ENCODE measurements at places on chromosomes 11 and 22.

GRCh38 chr11:101840704-101841103 is 74.1 kb upstream of the CEP126 start:
- no peak for DNase-seq

- no peak for DNase-seq
Observed at GRCh38 chr22:45312856-45313255, 3.1 kb downstream of the FAM118A start.

GRCh38 chr11:92225125-92225567 is 528 bp downstream of the FAT3 start:
- no peak for DNase-seq

DNA sequence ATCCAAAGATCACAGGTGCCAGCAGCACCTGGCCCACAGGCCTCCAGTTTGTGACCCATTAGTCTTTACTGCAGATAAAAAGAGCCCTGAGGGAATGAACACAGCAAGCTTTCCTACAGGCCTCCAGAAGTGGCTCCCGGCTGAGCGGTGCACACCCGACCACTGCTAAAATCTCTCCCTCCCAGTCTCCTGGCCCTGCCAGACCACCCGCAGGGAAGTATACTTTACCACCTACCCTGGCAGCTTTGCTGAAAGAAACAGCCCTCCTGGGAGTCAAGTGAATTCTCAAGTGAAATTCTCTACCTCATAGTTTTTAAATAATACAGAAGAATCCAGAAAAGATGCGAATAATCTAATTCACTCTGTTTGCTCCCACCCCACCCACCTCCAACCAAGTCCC is 15.4 kb upstream of the MTNR1B start:
- no peak for DNase-seq

DNA sequence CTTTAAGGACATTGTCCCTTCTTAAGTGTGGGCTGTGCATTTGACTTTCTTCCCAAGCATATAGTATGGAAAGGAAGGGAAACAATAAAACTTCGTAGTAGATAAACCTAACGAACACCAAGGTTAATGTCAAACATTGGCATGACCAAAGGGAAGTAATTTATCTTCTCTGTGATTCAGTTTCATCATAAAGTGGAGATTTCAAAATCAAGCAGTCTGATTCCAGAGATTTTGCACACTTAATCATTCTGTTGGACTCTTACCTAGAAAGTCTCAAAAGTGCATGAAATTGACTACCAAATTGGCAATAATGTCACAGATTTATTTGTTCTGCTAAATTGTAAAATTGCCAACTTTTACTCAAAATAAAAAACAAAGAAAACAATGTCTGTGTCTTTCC is 559.7 kb downstream of the JRKL start:
- DNase-seq: no peak

- no peak for DNase-seq
Observed at GRCh38 chr11:11703885-11704284, 82.1 kb upstream of the GALNT18 start.

- no peak for DNase-seq
Observed at GRCh38 chr11:116330439-116331185, 442.2 kb downstream of the BUD13 start.

DNA sequence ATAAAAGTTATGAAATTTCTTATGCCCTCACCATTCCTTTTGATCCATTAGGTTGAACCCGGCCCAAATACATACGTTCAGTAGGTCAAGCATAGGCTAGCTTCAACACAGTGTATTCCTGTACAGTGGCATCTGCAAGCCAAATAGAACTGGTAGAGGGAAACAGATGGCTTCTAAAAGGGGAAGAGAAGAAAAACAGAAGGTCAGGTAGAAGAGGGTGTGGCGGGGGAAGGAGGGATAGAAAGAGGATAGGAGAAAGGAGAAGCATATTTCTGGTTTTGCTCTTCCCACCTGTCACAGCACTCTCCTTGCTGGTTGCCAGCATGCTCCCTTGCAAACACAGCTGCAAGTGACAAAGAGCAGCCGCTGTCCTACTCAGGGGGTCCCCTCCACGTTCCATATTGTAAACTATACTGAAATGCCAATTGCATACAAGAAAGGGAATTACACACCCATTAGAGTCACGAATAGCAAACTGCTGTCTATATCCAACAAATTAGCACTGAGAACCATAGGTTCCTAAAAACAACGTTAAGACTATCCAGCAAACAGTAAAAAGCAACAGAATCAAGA is 71.8 kb downstream of the PHF21A start:
- DNase-seq: no peak

DNA sequence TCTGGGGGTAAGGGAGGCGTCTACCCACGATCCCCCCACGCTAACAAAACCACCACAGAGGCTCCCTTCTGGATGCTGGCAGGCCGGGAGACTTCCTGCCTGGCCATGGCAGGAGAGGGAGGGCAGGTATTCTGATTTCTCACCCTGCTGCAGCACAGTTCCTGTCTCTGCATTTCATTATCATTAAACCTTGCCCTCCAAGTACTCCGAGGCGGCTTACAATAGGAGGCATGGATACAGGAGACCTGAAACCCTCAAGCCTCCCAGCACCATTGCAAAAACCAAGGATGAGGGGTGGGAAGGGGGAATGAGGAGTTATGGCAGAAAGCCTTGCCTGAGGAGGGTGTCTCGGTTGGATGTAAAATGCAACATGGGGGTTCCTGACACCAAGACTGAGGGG is 44.1 kb upstream of the MN1 start:
- DNase-seq: no peak

DNA sequence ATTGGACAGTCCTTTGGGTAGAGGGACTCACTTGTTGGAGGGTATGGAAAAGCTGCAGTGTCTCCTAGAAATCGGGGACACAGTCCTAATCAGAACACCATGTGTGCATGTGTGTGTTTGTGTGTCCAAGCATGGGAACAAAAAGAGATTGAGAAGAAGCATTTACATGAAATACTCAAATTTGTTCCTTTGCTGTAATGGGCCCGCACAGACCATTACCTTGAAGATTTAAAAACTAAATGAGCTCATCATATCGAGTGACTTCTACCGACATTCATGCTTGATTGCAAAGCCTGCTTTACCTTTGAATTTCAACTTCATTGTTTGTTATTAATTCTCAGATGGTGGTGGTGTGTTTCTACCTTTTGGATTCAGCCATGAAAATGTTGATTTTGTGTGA is 106.9 kb downstream of the ZBTB16 start:
- no peak for DNase-seq

DNA sequence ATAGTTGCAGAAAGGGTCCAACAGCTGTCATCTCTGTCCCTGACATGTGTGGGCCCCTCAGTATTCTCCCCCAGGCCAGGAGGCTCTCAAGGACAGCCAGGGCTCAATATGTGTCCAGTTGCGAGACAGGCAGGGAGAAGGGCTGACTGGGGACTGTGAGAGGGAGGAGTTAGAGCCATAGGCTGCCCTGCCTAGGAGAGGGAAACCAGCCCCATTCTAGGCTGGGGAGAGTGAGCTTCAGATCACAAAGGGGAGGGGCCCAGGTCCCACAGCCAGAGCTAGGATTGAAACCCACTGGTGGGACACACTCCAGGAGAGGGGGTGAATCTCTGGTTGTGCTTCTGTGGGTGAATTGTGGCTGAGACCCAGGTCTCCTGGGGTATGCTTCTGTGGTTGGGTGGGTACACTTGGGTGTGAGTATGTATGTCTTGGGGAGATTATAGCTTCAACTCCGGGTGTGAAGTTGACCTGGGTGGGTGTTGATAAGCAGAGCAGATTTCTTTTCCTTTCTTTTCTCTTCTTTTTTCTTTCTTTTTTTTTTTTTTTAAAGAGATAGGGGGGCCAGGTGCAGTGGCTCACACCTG is 2.1 kb upstream of the CARNS1 start:
- peak; percentile 52 for DNase-seq
